Activated CD4-positive, alpha-beta T cell treated with anti-CD3 and anti-CD28 coated beads for 36 hours (primary cell): ENCODE measurements at places on chromosomes 7 and 10. TPM values are rescaled to one million over a fixed set of nuclear protein-coding genes. Genes with fewer than 3 reads are reported as not detected.

DNA sequence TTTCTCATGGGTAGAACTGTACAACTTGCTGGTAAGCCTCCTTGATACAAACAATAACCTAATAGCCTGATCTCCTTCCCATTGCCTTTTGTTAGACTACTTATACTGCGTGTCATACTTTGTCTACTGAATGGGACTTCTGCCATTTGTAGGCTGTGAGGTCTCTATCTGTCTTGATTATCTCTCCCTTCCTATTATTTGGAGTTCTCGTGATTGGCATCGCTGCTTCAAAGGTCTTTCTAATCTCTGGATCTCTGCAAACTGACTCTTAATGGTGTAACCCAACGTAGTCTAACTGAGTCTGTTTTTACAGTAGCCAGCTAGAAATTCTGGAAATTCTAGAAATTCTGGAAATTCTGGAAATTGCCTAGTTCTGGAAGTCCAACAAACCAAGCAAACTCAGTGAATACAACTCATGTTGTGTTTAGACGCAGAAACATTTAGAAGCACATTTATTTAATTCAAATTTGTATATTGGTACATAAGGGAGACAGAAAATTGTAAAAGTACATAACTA, 29.8 kb downstream of the PHYHIPL start:
- DNase-seq: no peak

DNA sequence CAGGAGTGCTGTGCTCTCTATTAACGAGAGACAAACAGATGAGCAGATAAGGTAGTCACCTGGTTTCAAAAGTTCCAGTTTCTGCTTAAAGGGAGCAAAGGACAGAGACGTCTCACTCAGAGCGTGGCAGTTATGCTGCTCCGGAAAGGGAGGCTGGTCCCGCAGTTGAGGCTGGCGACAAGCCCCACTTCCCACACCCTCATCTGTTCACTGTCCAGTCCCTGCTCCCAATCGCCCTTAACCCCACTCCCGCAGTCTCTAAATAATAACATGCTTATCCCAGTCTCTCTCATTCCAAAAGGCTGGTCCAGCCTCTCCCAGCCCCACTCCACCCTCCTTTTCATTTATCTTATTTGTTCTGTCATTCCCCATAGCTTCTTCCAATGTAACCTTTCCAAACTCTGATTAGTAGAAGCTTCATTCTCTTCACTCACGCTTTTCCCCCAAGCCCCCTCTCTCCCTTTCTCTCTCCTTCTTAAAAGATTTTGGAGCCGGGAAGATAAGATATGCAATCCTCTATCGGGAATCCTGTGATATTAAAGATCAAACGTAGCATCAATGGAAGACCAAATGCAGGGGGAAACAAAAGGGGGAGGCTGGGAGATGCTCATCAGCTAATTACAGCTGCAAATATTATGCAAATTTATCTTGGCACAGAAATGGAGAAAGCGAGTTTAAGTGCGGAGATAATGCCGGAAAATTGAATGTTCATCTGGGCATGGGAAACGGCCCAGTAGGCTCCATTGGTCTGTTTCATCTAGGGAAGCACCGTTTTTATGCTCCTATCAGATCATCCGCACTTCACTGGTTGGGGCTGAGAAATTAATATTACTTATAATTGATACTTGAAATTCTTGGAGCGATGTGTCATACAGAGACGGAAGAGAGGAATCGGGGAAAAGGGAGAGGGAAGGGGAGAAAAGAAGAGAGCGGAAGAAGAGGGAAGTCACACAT, 16.3 kb upstream of the GATA3 start:
- peak; percentile 31 for DNase-seq

The CACNB2 gene
- not detected for total RNA-seq

DNA sequence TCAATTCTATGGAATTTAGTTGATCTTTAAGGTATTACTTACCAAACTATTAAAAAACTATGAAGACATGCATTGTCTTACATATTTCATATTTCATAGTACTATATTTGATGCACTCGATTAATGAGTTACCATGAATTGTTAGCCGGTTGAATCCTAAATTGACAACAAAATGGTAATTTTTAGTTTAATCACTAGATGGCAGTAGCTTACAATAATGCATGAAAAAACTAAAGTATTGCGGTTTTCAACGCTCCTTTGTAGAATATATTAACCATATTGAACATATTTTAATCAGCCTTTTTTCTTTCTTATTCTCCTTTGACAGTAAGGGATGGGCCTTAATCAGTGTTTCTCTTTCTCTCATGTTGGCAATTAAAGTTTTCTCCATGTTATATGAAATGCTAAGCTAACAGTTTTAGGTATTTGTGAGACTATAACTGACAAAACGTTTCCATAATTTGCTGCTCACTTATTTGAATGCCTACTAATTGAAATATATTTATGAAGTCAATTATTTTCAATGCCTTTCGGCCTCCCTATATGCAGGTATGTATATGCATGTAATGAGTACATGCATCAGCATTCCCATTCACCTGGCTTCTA, 48.5 kb upstream of the ARL4A start:
- DNase-seq: no peak

The CPEB3 gene
- total RNA-seq: 1.4 TPM

GRCh38 chr7:84139986-84140729, 54.4 kb downstream of the SEMA3A start:
- no peak for DNase-seq

- peak; percentile 68 for DNase-seq
Measured at GRCh38 chr10:22629852-22630233, 84.5 kb downstream of the PIP4K2A start.

DNA sequence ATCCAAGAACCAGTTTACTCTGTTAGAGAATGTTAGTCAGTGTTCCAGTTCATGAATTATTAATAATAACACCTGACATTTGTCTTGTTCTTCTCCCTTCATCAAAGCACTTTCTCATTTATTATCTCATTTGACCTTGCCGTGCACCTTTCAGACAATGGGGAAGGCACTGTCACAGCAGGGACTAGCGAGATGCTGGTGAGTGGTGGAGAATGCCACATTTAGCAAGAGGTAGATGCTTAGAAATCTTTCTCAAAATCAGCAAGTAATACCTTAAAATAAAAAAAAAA, 34.2 kb upstream of the XRCC2 start:
- no peak for DNase-seq

The PRLHR gene
- not detected for total RNA-seq

DNA sequence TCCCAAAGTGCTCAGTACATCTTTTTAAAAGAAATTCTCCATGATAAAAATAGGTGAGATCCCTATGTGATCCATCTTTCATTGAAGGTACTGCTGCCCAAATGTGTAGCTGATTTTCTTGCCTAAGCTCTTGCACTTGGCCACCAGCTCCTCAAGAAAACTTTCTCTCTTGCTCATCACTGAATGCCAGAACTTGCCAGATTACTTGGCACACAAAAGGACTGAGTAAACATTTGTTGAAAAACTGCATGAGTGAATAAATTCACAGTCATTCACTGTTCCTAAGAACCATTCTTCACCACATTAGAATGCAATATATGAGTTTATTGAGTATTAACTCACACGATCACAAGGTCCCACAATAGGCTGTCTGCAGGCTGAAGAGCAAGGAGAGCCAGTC, 99.9 kb downstream of the TRIL start:
- no peak for DNase-seq

GRCh38 chr7:93883078-93883916, 7.3 kb downstream of the TFPI2 start:
- no peak for DNase-seq

DNA sequence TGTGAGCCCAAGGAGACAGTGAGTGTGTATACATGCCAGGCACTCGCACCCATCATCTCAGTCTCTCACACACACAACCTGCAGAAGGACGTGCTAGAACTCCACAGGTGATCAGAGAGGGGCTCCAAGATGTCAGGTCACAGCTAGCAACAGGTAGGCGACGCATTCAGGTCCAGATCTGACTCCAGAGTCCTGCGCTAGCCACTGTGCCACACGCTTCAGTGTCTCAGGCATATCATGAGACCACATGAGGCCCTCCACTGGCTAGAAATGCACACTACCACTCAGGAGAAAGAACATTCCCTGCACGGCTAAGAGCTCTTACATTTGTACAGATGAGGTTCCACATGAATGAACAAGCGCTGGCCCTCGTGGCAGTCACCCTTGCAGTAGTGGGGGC, 11.5 kb downstream of the AKR1B1 start:
- DNase-seq: no peak

GRCh38 chr10:14017467-14017866, 313.3 kb downstream of the FRMD4A start:
- no peak for DNase-seq

The PNLIPRP2 gene
- total RNA-seq: not detected

DNA sequence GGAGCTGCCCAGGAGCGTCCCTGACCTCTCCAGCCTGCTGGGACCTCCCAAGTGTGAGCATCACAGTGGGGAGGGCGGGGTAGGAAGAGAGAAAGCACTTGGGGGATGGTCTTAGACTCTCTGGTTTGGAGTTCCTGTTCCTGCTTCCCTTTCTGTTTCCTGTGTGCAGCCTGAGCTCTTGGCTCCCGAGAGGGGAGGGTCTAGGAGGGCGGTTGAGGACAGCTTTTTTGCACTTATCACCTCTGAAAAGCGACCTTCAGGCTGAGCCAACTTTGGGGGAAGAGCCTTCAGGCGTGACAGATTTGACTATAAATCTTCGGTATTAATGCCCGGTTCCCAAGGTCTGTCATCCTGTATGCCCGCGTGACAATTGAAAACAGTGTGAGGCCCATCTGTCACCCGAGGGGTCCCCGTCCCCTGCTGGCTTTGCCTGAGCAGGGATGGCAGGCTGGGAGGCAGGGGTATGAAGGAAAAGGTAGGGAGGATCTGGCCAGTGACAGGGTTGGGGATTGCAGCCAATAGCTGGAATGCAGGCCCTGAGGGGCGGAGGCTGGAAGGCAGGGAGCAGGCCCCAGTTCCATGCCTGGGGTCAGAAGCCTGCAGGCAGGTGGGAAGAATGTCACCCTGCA, 78.6 kb downstream of the CDH23 start:
- DNase-seq: no peak

DNA sequence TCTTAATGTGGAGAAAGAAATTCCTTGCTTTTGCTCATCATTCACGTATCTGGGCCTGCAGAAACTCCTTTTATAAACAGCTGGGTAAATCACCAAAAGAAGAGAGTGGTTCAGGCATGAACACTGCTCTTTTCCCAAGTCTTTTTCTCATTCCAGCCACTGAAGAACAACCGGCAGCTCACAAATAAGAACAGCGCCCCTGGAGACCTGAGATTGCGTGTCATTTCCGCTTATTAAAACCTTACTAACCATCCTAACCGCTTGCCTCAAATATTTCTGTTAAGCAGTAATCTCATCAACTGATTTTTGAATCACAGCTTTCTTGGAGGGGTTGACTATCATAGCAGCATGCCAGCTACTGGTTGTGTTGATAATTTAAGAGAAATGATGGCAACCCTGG, 213.0 kb upstream of the PLXNA4 start:
- DNase-seq: no peak

DNA sequence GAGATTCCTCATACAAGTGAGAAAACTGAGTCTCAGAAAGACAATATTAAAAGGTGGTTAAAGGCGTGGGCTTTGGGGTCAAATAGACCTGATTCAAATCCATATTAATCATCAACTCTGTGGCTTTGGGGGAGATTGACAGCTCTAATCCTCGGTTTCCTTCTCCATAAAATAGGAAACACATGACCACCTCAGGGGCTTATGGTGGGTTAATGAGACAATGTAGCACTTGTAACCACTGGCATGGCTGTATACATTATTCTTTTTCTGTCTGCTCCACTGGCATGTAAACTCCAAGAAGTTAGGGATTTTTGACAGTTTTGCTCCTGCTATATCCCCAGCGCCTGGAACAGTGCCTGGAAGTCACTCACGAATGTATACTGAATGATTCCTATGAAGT, 120.8 kb upstream of the GAD2 start:
- DNase-seq: no peak

- DNase-seq: no peak
Measured at GRCh38 chr7:157270060-157270444, 66.8 kb upstream of the DNAJB6 start.

DNA sequence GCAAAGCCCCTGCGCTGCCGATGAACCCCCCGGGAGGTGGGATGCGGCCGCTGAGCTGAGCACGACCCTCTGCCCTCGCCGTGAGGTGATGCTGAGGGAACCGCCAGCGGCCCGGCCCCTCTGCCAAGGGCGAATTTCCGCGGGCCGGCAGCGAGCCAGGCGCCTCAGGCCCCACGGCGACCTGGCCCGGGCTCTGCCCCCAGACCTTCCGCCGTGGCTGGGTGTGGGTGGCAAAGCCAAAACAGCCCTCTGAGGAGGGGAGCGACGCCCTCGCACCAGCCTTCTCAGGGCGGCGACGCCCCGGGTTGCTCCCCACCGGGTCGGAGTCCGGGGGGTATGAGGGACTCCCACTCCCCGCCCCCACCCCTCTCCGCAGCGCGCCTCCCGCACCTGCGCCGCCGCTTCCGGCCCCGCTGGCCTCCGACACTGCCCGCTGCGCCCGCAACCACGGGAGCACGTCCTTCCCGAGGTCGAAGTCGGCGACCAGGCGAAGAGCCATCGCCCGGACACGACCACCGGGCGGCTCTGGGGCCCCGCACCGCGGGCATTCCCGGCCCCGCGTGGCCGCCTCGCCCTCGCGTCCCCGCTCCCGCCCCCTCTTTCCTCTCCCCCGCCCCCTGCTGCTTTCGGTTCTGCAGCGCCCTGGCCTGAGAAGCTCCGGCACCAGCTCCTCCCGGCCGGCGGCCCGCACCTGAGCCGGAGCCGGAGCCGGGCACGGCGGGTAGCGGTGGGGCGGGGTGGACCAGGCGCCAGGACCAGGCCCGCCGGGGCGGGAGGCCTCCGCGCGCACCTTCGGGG, at the start of gene GSAP:
Gene GSAP, minus strand, starts transcription at position 527 of the 798 bp plus-strand sequence. Its CDS starts 28 bp downstream, at position 499.
- peak; percentile 62 for DNase-seq

The ADGRA1 gene
- not detected for total RNA-seq
